ENCODE measurements at places on chromosomes 13 and 19.

GRCh38 chr19:30144802-30145201, 202.8 kb downstream of the URI1 start:
- no peak for DNase-seq

- peak; percentile 58 for DNase-seq
Measured at GRCh38 chr19:47697863-47698609, 15.2 kb upstream of the EHD2 start.

- DNase-seq, result peak; percentile 90
Measured at GRCh38 chr19:10580979-10581631, 6.0 kb downstream of the AP1M2 start.

DNA sequence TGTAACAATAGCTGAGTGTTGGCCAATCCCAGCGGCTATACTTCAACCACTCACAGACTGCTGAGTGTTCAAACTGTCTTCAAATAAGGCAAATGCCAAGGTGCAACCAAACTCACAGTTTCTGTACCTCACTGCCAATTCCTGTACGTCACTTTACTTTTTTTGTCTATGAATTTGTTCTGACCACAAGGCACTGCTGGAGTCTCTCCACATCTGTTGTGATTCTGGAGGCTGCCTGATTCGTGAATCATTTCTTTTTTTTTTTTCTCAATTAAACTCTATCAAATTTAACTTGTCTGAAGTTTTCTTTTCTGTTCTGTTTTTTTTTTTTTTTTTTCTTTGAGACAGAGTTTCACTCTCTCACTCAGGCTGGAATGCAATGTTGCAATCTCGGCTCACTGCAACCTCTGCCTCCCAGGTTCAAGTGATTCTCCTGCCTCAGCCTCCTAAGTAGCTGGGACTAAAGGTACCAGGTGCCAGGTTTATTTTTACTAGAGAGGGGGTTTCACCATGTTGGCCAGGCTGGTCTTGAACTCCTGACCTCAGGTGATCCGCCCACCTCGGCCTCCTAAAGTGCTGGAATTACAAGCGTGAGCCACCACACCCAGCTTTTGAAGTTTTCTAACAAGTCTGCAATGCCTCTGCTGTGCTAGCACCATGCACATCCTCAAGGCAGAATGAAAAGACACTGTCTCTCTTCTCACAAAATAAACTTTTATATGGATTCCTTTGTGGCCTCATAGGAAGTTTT, 401.7 kb downstream of the IRS2 start:
- DNase-seq, result no peak

DNA sequence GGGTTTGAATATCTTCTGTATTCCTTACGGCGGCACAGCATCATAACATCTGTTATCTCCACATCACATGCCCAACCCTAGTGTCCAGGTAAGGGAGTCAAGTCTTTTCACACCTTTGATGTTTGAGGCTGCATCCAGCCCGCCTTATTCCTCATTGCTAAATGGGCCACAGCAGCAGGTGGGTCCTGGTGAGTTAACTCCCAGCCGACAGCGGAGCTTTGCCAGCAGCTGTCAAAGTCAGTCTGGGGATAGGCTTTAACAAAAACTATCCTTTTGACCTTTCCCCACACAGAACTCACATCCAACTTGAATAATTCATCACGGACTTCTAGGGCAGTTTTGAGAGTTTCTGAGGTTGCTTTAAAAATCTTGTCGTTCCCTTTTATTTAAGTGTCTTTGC, 235.1 kb downstream of the DLEU7 start:
- DNase-seq, result no peak

DNA sequence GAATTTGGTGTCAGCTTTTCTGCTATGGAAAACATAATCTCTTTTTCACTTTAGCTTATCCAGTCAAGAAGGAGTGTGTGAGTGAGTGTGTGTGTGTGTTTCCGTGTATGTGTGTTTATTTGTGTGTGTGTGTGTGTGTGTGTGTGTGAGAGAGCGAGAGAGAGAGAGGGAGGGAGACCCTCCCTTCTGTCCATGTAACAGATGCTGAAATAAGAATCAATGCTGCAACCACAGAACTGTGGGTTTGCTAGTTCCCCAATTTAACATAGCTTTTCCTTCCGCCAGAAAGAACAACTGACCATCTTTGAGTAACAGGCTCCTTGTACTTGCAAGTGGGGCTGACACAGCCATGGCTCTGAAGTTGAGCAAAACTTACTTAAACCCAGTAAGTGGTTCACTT, 5.2 kb downstream of the LCP1 start:
- no peak for DNase-seq

DNA sequence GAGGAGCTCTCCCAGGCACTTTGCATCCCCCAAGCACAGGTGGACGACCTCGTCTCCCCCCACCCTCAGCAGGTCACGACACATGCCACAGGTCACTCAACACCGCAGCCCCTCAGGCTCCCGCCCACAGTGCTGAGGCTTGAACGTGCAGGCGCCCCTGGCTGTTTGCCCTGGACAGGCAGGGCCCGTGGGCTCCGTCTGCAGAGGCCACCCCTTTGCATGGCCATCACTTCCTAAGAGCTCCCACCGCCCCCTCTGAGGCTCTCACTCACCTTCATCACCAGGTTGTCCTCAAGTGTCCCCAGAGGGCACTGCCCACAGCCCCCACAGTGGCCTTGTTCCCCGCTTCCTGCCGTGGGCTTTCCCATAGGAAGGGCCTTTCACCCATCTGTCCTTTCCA, 132.1 kb upstream of the MCF2L start:
- DNase-seq, result no peak

GRCh38 chr19:933553-933882, 7.7 kb downstream of the ARID3A start:
- no peak for DNase-seq

DNA sequence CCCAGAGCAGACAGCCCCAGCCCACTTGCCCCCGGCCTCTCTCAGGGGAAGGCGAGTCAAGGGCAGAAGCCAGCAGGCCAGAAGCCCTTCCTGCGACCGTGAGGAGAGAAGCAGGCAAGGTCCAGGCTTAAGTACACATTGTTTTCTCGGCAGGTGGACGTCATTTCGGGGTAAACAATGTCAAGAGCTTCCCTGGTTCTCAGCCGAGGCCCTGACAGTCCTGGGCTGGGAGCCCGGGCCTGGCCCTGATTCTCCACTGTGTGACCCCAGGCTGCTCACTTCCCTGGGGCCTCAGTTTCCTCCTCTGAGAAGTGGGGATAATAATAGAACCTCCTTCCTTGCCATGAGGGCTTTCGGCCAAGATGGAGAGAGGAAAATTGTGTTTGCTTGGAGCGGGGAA, 19.4 kb downstream of the PLVAP start:
- DNase-seq, result no peak

DNA sequence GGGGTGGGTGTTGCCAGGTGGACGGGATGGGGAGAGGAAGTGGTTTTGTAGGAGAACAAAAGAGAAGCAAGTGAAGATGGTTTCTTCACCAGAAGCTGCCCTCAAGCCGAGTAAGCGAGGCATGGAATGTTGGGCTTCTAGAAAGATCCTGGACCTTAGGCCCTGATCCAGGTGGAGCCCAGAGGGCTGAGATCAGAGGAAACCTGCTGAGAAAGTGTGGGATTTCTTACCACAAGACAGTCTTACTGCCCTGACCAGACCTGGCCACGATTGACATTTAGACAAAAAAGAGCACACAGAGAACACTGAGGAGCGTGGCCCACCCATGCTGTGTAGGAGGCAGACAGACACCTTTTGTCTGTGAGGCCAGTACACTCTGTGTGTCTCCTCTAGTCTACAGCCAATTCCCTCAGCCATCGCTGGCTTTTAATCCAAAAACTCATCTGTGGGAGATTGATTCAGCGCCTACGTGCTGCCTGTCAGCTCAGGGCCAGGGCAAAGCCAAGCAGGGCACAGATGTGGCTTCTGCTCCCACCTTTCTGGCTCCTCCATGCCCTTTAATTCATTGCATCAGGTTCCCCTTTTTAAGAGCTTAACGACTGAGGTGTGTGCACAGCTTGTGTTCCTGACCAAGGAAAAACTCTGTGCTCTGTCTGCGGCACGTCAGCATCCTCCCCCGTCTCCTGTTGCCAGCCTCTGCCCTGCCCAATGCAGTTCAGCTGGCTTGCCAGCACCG, 123.3 kb downstream of the AKAP11 start:
- peak; percentile 52 for DNase-seq

GRCh38 chr19:45771311-45771933, 2.4 kb upstream of the SIX5 start:
- no peak for DNase-seq

- DNase-seq, result no peak
Measured at GRCh38 chr19:3499738-3500428, 591 bp downstream of the DOHH start.

DNA sequence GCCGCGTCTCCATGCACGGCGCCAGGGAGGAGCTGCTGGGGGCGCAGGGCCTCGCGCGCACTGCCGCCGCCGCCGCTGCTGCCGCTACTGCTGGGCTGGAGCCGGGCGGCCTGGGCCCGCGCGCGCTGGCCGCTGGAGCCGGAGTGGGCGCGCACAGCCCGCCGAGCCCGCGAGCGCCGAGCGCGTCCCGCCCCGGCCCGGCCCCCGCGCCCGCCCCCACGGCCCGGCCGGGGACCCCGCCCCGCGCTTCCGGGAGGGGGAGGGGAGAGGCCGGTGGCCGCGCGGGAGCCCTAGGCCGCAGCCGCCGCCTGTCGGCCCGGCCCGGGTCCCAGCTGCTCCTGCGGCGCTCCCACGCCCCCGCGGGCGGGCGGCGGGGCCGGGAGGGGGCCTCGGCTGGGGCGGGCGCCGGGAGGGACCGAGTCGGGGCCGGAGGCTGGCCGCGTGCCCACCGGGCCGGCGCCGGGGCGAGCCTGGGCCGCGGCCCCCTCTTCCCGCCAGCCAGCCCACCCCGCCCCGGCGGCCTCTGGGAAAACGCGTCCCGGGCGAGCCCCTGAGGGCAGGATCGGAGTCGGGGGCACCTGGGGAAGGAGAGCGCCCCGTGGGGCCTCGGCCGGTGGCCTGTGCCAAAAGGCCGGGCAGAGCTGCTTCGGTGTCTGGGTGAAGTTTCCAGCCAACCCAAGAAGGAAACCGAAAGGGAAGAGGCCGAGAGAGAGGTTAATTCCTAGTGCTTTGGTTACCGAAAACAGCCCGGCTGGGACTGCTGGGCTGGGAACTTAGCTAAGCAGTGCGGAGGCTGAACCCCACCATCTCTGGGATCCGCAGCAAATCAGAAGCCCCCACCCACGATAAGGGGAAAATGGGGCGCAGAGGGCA, at the start of gene STK24:
STK24 (minus strand) TSS at position 145 of the 873 bp plus-strand sequence. CDS start 321 bp downstream, outside the sequence.
- peak; percentile 42 for DNase-seq

- DNase-seq, result no peak
Measured at GRCh38 chr19:48615231-48616040, 560 bp upstream of the FAM83E start.

All from stimulated activated CD4-positive, alpha-beta T cell treated with anti-CD3 and anti-CD28 coated beads, Interleukin-1b, Interleukin-23, amount 100 ng/mL, for 48 hours (primary cell).